ENCODE measurements at places on chromosomes 13 and 19.

DNA sequence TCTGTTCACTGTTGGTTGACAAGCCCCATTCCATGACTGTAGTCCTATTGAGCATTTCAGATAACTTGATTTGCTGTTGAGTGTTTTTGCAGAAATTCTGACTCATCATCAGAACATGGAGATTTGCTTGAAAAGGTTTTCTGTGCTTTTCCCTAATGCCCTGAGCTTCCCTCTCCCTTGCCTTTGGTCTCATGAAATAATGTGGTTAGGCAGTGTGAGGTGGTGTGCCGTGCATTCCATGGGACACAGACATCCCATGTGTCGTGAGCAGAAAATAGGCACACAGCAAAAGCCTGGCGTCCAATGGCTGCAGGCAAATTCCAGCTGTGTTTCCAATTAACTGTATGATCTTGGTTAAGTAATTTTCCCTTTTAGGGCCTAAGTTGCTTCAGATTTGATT lies 197.4 kb downstream of the DLEU7 start:
- H3K27ac ChIP-seq: no peak overlapping the region
- no peaks in the 10 kb centered on the region for H3K27me3 ChIP-seq
- no peak for DNase-seq
- H3K4me1 ChIP-seq: no peaks in the 10 kb centered on the region

DNA sequence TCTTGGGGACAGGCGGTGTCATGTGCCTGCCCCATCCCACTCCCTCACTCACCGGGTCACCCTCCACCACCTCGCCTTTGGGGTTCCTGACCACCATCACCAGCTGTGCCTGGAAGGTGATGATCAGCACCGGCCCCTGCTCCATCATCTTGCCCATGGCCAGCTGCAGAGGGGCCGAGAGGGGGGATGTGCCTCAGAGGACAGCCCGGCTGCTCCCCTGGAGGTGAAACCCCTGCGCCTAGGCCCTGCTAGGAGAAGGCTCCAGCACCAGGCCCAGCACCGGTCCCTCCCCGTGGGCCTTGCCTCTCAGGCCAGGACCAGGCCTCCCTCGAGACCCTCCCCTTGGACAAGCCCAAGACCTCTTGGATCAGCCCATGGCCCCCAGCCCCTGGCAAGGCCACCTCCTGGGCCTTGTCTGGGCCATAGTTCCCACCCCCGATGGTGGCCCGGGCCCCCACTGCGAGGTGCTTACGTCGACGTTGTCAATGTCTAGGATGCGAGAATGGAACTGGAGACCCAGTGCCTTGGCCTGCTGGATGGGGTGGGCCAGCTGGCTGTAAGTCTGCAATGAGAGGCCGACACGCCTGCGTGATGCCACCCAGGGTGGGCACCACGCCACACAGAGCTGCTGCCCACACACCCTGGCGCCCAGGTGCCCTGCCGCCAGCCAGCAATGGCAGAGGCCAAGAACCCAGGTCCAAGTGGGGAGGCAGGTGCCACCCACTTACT lies 1.8 kb upstream of the CTXN1 start:
- no peak overlapping the region for H3K4me3 ChIP-seq
- peaks cover 32% of the 10 kb centered on the region for H3K36me3 ChIP-seq
- no peaks in the 10 kb centered on the region for H3K27me3 ChIP-seq
- H3K4me1 ChIP-seq: peaks cover 43% of the 10 kb centered on the region
- DNase-seq: no peak

GRCh38 chr13:20610006-20610405 lies 43.0 kb downstream of the IFT88 start:
- no peaks in the 10 kb centered on the region for H3K4me1 ChIP-seq
- no peaks in the 10 kb centered on the region for H3K27me3 ChIP-seq
- H3K36me3 ChIP-seq: no peaks in the 10 kb centered on the region
- no peak for DNase-seq
- no peak overlapping the region for H3K4me3 ChIP-seq
- H3K27ac ChIP-seq: no peak overlapping the region

- peaks cover 8% of the 10 kb centered on the region for H3K4me1 ChIP-seq
- peak; percentile 72 for DNase-seq
- H3K27me3 ChIP-seq: no peaks in the 10 kb centered on the region
- peak overlapping the region; percentile 92 for H3K4me3 ChIP-seq
Measured at GRCh38 chr19:5690955-5691821, 1.1 kb downstream of the RPL36 start.

DNA sequence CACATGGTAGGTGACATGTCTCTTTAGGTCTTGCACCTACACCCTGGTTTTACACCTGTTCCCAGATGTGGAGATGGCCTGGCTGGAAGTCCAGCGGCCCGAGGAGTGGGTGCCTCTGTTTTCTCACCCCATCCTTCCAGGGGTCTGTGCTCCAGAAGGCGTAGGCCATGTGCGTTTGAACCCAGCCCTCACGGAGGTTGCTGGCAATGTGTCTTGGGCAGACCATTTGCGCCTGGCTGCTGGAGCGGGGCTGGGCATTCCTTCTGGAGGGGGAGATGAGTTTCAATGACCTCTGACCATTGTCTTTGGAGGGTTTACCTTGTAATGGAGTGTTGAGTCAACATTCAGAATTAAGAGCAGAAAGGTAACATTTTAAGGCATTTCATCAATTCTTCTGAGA lies 54.8 kb upstream of the ZNF536 start:
- no peaks in the 10 kb centered on the region for H3K36me3 ChIP-seq
- H3K4me3 ChIP-seq: no peak overlapping the region
- no peaks in the 10 kb centered on the region for H3K27me3 ChIP-seq
- DNase-seq: no peak
- no peaks in the 10 kb centered on the region for H3K4me1 ChIP-seq

DNA sequence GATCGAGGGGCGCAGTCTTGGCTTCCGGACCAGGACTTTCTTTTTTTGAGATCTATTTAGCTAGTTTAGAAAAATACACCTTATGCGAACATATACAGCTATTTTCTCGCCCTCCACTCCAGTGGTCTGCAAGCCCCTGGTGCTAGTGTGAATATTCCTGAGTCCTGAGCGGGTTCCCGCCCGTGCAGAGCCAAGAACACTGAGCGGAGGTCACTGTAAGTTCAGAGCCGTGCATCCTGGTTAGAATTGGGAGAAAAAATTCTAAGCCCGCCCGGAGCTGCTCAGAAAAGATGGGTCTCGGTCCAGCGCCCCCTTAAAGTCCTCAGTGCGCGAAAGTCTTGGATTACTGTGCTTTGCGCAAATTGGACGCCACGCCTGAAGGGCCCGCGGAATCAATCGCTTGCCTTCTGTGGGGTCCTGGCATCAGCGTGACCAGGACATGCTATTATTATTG lies 117.7 kb downstream of the KCNRG start:
- H3K27me3 ChIP-seq: no peaks in the 10 kb centered on the region
- peaks cover 5% of the 10 kb centered on the region for H3K4me1 ChIP-seq
- H3K36me3 ChIP-seq: no peaks in the 10 kb centered on the region
- no peak for DNase-seq
- no peak overlapping the region for H3K27ac ChIP-seq

DNA sequence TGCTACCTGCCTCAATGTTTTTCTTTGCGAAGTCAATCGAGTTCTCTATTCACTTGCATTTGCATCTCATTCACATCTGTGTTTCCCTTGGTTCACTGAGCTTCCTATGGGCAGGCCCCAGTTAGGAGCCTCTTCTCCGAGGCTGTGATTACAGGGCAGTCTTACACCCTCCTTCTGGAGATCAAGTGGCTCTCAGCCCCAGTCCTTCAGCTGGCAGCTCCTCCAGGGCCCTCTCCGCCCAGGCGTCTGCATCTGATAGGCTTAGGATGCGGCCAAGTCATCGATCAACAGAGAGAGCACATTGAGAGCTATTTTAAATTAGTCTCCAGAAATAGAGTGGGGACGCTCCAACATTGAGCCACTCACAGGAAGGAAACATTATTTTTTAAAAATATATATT lies 44.2 kb downstream of the MBNL2 start:
- DNase-seq: peak; percentile 56
- H3K4me1 ChIP-seq: peaks cover 6% of the 10 kb centered on the region
- no peak overlapping the region for H3K27ac ChIP-seq
- no peak overlapping the region for H3K4me3 ChIP-seq
- H3K27me3 ChIP-seq: no peaks in the 10 kb centered on the region

- DNase-seq: no peak
- no peaks in the 10 kb centered on the region for H3K36me3 ChIP-seq
- H3K27me3 ChIP-seq: no peaks in the 10 kb centered on the region
Measured at GRCh38 chr13:101423872-101424271, 7.6 kb upstream of the NALCN start.

DNA sequence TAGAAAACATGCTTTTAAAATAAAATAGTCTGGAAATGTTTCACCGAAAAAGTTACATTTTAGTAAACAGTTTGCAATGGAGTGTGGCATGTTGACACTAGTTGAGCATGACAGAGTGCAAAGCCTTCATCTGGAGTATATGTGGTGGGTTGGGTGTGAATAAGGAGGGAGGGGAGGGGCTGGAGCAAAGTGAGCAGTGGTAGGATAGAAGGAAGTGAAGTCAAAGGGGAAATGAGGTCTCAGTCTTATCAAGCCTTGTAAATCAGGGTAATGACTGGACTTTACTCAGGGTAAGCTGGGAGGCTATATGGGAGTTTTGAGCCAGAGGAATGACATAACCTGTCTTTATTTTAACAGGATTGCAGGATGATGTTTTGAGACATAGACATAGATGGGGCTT lies 222.8 kb downstream of the PCDH20 start:
- no peaks in the 10 kb centered on the region for H3K36me3 ChIP-seq
- H3K4me3 ChIP-seq: no peak overlapping the region
- no peaks in the 10 kb centered on the region for H3K27me3 ChIP-seq
- no peak for DNase-seq
- H3K27ac ChIP-seq: no peak overlapping the region

GRCh38 chr19:15318241-15318691 lies 14.1 kb downstream of the BRD4 start:
- DNase-seq: no peak
- peak overlapping the region; percentile 23 for H3K27ac ChIP-seq
- H3K27me3 ChIP-seq: no peaks in the 10 kb centered on the region
- H3K36me3 ChIP-seq: no peaks in the 10 kb centered on the region
- peaks cover 41% of the 10 kb centered on the region for H3K4me1 ChIP-seq
- H3K4me3 ChIP-seq: no peak overlapping the region

DNA sequence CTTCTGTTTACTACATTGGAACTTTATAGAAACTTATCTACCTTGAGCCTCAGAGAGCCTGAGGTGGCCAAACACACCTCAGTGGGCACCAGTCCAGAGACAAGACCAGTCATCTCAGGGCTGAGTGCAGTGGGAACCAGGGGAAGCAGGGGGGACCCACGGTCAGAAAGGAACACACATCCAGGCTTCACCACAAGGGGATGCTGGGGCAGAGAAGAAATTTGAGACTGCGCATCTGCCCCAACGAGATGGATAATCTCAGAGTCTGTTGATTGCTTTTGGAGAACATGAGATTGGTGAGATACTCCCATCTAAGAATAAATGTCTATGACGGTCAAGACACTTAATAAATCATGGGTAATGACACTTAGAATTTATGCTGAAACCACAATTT lies 98.7 kb downstream of the DOCK9 start:
- no peak overlapping the region for H3K4me3 ChIP-seq
- H3K27me3 ChIP-seq: no peaks in the 10 kb centered on the region
- H3K4me1 ChIP-seq: no peaks in the 10 kb centered on the region
- DNase-seq: no peak
- H3K27ac ChIP-seq: no peak overlapping the region
- no peaks in the 10 kb centered on the region for H3K36me3 ChIP-seq

DNA sequence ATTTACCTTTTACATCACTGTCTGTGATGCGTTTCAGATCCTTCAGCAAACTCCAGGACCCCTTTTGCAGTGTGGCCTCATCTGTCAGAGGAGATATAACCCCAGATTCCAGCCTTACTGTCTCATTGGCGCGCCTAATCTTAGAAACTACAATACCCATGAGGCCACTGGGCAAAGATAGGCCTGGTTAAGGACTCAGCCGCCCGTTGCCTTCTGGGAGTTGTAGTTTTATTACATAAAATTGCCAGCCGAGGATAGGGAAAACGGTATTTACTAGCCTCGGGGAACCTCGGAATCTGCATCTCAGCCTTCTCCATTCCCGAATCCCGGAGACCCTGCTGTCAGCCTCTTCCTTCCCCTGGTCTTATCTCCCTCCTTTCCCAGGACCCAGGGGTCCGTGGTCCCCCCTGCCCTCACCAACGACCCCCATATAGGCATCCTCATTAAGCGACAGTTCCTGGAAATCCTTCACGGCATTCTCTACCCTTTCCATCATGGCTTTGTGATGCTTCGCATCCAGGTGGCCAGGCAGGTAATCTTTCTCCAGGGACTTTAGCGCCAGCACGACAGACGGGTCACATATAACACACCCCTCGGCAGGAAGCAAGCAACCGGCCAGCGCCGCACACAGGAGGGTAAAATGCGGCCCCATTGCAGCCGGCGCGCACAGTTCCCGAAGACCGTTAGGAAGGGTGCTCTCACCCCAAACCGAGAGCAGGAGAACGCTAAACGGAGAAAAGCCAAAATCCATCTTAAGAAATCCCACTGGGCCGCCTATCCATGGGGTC lies 1.3 kb downstream of the IZUMO1 start:
- DNase-seq: peak; percentile 88
- no peaks in the 10 kb centered on the region for H3K36me3 ChIP-seq
- no peak overlapping the region for H3K4me3 ChIP-seq
- no peaks in the 10 kb centered on the region for H3K27me3 ChIP-seq
- no peak overlapping the region for H3K27ac ChIP-seq
- peaks cover 9% of the 10 kb centered on the region for H3K4me1 ChIP-seq

DNA sequence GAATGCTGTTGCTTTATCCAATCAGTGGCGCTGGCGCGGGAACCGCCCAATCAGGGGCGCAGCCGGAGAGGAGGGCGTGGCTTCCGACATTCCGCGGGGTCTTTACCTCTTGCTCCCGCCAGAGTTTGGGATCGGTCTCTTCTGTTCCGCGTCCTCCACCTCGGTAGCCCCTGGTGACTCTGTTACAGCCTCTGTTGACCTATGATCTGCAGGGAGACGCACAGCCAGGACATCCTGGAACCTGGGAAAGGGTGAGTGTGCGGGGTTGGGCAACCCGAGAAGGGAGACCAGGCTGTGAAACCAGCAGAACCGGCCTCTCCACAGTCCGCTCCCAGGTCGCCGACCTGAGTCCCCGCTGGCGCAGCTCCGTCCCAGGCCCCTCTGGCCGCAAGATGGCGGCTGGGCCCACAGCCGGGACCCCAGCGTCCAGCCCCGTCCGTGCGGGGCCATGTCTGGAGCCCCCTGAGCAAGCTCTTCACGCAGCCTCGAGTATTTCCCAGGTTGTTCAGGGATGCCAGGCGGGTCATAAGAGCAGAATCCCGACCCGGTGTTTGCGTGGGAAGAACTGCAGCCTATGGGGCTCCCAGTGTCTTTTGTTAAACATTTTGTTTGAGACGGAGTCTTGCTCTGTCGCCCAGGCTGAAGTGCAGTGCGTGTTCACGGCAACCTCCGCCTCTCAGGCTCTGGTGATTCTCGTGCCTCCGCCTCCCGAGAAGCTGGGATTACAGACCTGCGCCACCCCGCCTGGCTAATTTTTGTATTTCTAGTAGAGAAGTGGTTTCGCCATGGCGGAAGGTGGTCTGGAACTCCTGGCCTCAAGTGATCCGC lies 4.4 kb upstream of the ZNF681 start:
- H3K36me3 ChIP-seq: no peaks in the 10 kb centered on the region
- H3K27me3 ChIP-seq: no peaks in the 10 kb centered on the region
- no peak overlapping the region for H3K27ac ChIP-seq
- DNase-seq: no peak

GRCh38 chr13:30607908-30608307 lies 9.8 kb upstream of the USPL1 start:
- no peaks in the 10 kb centered on the region for H3K36me3 ChIP-seq
- H3K4me1 ChIP-seq: no peaks in the 10 kb centered on the region
- no peak overlapping the region for H3K27ac ChIP-seq
- no peak overlapping the region for H3K4me3 ChIP-seq
- no peaks in the 10 kb centered on the region for H3K27me3 ChIP-seq
- no peak for DNase-seq

- H3K27ac ChIP-seq: no peak overlapping the region
- DNase-seq: no peak
- no peaks in the 10 kb centered on the region for H3K36me3 ChIP-seq
- no peaks in the 10 kb centered on the region for H3K27me3 ChIP-seq
Measured at GRCh38 chr13:40432018-40432978, 234.1 kb downstream of the FOXO1 start.
